ENCODE measurements at places on chromosomes 4 and X.

GRCh38 chrX:41145920-41146608 lies 60.8 kb downstream of the USP9X start:
- no peak for DNase-seq

DNA sequence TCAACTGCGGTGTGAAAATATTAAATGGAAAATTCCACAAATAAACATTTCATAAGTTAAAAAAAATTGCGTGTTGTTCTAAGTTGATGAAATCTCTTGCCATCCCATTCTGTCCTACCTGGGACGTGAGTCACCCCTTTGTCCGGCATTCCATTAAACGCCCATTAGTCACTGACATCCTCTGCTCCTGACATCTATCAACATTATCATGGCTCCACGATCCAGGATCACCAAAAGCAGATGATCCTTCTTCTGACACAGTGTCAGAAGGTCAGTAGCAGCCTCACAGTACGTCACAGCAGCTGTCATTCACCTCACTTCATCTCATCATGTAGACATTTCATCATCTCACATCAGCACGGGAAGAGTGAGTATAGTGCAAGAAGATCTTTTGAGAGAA lies 125.7 kb downstream of the ZNF827 start:
- no peak for DNase-seq

- no peak for DNase-seq
Observed at GRCh38 chrX:48278958-48279357, 23.8 kb downstream of the SSX1 start.

DNA sequence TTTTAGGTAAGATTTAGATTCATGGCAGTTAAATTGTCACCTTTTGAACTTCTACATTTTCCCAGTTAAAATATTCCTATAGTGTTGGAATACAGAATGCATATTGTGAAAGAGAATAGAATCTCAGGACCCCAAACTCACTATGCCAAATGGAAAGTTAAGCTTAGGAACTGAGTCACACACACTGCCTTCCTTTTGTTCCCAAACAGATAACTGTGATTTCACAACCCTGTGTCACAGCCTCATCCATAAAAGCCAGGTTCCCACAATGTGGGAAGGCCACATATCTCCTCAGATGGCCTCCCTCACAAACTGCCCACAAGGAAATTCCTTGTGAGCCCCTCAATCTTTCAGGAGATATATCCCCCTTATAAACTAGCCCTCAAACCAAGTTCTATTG lies 94.7 kb upstream of the HPF1 start:
- no peak for DNase-seq

GRCh38 chr4:1833307-1834046 lies 22.5 kb downstream of the LETM1 start:
- no peak for DNase-seq

DNA sequence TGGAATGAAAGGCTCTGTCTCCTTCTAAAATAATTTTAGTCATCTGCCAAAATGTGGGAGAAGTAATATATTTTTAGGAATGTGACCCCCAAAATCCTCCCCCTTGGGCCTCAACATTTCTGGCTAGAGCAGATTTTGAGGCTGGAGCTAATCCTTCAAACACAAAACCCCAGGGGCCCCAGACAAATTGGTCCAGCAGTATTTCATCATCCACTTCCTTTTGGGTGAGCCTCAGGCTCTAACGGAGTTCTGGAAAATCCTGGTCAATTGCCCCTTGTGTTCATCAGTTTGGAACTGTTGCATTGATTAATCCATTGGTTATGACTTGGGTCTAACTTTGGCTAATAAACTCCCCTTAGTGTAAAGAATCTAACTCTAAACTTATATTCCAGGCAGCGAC lies 67.4 kb upstream of the PCDH19 start:
- no peak for DNase-seq

GRCh38 chr4:111813555-111814140 lies 331.6 kb upstream of the FAM241A start:
- DNase-seq: no peak

DNA sequence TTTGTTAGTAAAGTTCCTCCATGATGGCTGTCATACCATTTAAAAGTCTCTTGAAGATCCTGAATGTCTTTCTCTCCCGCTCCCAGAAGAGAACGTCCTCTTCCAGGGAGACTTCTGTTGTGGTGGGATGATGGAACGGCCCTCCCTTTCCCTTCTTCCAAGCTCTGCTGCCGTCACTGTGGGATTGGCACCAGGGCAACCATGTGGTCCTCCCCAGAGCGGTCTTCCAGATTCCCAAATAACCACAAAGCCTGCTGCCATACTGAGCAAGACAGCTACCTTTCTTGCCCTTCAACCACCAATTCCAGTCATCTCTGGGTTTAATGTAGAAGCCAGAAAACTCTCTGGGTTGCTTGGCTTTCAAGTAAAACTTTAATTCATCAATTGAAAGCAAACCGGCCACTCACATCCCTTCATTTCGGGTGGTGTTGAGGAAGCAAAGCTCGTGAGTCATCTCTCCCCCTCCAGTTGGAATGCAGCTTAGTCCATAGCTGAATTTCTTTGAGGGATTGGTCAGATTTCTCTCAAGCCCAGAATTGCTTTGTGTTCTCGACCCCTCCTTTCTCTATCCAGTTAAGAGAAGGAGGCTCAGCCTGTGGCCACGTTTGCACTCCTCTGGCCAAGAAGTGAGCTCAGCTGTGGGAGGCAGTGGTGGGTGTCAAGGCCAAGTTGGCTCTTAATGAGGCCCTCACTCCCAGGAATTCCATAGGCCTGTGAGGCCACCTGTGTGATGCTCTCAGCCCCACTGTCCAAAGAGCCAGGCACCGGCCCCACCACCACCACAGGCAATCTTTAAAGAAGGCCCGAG lies 36.9 kb downstream of the FHDC1 start:
- DNase-seq: no peak

- DNase-seq: no peak
Observed at GRCh38 chr4:84971319-84971932, 4.9 kb upstream of the WDFY3 start.

DNA sequence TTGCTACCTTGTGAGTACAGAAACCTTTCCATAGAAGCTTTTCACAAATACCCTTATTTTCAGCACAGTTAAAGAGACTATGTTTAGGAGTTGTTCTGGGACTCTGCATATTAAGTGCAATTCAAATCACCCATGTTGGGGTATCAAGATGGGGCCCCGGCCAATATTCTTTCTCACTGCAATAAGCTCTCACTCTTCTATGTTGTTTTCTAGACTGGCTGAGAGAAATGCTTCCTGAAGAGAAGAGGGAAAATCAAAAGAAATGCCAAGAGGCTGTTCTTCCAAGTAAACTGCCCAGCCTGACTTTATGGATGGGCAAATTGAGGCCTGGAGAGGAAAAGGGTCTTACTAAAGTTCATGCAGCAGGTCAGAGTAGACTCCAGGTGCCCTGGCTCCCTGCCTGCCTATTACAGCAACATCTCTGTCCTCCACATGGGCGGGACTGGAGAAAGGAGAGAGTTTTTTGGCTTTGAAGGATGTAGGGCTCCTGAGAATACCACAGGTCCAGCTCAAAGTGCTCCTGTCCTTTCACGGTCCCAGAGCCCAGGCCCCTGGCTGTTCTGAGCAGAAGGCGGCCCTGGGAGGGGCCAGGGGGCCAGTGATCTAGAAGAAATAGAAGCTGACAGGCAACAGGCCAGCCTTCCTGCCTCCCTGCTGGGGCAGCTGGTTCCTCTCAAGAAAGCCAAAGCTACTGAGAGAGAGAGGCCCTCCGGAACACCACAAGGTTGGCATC lies 745 bp upstream of the IQSEC2 start:
- no peak for DNase-seq

GRCh38 chr4:110637408-110638088 lies 14.7 kb upstream of the PITX2 start:
- DNase-seq: no peak

- no peak for DNase-seq
Observed at GRCh38 chr4:659851-660250, 14.2 kb downstream of the ATP5ME start.

DNA sequence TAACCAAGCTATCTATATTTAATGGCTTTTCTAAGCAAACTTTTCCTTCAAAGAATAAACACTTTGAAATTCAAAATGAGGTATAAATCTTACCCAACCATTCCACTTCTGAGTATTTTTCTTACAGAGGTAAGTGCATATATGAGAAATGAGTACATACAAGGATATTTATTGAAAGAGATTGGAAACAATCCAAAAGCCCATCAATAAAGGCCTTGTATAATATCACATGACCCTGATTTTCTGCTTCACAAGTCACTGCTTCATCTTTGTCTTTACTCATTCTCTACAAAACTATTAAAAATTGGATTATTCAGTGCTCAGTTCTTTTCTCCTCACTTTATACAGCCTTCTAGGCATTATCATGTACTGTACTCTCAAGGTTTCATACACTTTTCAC lies 91.3 kb downstream of the SRPX start:
- no peak for DNase-seq

DNA sequence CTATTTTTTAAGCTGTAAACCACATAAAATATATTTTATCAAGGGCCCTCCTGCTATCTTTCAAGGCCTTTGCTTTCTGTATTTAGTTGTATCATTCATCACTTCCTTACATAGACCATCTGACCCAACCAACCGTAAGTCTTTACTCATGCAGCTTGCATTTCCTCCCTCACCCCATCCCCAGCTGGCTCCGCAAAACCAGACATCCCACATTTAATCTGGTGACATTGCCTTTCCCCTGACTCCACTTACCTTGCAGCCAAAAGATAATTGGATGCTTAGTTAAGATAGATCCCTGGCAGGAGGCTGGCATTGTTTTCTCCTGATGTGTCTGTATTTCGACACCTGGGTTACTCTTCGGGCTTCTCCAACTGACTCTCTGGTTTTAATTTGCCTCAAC lies 183.7 kb upstream of the LDB2 start:
- no peak for DNase-seq
